ENCODE measurements at places on chromosomes 7 and 10.
A peak's percentile ranks its signal among the peaks of the same experiment; 100 is the strongest.

DNA sequence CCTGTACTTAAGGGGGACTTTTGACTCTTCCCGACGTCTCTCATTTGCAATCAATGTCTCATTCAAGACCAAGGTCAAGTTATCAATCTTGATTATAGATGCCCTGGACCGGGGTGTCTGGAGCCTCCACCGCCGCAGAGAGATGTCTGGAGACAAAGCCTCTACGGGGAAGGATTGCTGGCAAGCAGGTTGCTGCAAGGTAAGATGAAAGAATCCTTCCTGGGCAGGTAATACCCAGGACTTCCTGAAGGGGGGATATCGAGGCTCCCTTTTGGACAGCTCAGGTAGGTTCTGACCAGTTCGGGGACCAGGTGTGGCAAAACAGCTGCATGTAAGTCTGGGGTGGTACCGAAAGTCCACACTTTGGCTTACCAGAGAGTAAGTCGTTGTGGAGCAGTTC lies 12.5 kb upstream of the CUX1 start:
- DNase-seq: peak; percentile 65

GRCh38 chr7:128115336-128115820 lies 84.1 kb upstream of the LRRC4 start:
- DNase-seq: no peak

- no peak for DNase-seq
These were observed 65.1 kb downstream of the ANKRD26 start for GRCh38 chr10:27035163-27035562.

- DNase-seq: no peak
These were observed 975.2 kb upstream of the AUTS2 start for GRCh38 chr7:68623030-68623429.

GRCh38 chr10:42933448-42934340 lies 143.2 kb upstream of the RET start:
- DNase-seq: no peak

Data from iPS DF 19.7 (cell line).